Activated T-helper 2 cell treated with anti-CD3 and anti-CD28 coated beads, Interferon-gamma antibody, Interleukin-2, Interleukin-4, amounts not matched to agents 10 μg/mL and 5 μg/mL and 100 μg/mL, durations not matched to agents 14 hours and 24 hours and 36 hours (primary cell): ENCODE measurements at places on chromosomes 12 and 14. TPM values are rescaled to one million over a fixed set of nuclear protein-coding genes. Genes with fewer than 3 reads are reported as not detected.

Gene GALNT9
- not detected in 2 replicates for total RNA-seq

Gene ITPR2
- total RNA-seq, result 49.3 and 49.6 TPM in 2 replicates

Gene TMEM229B
- total RNA-seq, result 0.71 and 0.75 TPM in 2 replicates

Gene RERGL
- total RNA-seq, result not detected in 2 replicates

Gene EIF2S3B
- 0.48 and 0.52 TPM in 2 replicates for total RNA-seq

Gene KCNC2
- total RNA-seq, result not detected in 2 replicates

Gene OTX2
- not detected in 2 replicates for total RNA-seq

Gene MYO1H
- total RNA-seq, result not detected in 2 replicates

Gene NOVA1
- total RNA-seq, result 0.25 TPM in 2 replicates

Gene COL2A1
- 0.14 and 0.27 TPM in 2 replicates for total RNA-seq

DNA sequence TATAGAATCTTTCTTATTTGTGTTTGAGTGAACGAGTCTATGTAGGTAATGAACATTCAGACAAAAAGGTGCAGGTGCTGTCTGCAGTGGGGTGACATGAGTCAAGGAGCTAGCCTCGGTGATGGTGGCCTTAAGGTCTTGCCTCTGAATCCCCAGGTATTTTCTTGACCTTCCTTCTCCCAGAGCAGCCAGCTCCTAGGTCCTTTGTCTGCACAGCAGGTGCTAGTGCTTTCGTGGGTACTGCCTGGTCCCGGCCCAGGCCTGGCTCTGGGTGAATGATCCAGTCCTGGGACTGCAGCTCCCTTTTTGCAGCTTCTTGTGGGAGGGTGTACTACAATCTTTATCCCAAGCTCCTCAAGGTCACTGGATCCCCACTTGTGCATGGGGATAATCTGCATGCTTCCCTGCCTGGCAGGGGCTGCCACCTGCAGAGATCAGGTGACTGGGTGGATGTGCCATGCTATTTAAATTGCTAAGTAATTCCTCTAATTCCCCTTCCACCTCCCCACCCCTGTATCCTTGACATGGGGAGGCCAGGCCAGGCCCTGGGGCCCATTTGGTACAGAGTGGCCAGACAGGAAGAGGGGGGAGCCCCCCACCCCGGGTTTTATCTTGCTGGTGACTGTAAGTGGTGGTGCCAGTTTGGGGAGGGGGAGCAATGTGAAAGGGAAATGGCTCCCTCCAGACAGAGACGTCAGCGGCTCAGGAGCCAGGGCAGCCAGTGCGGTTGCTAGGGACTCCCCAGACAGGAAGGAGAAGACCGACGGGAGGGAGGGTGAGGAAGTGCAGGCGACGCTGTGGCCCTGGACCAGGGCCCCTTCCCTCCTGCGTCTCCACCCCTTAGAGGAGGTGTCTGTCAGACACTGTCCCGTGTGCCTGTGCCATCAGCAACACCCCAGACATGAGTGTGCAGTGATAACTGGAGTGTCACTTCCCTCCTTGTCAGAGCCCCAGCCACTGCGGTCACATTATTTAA, 6.7 kb downstream of the VASH1 start:
- H3K4me3 ChIP-seq, result no peak overlapping the region
- H3K4me1 ChIP-seq, result peaks cover 21% of the 10 kb centered on the region

DNA sequence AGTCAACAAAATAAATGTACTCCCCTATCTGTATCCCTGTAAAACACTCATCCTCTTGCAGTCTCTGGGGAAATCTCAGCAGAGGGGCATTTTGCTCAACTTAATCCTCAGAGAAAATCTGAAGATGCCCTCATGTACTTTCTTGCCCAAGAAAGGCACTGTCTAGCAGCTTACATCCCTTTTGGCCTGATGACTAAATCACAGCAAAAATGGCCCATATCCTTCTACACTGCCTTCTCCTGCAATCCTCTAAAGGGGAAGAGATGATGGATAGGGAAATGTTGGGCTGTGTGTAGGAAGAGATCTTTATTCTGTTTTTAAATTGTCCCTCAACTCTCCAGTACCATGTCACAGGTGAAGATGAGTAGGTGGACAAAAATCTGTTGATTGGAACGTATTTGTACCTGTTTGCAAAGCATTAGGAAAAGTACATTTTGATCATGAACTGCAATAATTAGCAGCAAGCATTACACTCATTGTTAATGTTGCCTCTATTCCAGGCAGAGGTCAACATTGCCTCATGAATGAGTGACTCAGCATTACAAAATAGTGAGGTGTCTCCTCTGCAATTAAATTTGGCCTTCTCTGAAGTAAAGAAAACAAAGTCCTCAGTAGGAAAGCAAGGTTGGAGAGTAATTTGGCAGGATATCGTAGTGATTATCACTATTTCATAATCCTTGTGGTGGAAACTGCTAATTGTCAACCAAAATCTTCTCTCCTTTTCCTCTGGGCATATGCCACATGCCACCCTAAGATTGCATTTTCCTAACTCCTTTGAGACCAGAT, 172.4 kb upstream of the CAND1 start:
- no peaks in the 10 kb centered on the region for H3K4me1 ChIP-seq
- no peak overlapping the region for H3K4me3 ChIP-seq
- DNase-seq, result no peak
- no peaks in the 10 kb centered on the region for H3K27me3 ChIP-seq

DNA sequence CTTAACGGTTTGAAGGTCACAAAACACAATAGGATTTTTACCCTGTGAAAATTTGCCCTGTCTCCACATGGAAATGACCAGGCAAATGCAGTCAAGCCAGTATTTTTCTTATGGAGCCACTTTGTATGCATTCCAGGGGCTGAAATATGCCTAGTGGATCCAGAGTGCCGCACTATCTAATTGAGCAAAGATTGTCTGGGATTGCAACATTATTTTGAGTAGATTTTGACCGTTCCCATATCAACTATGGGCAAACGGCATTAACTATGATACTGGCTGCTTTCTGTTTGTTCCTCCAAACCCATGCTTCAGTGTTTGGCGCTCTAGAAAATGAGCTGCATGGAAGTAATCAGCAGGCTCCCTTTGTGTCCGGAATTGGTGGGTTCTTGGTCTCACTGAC, 223.0 kb downstream of the BTG1 start:
- H3K27me3 ChIP-seq, result no peaks in the 10 kb centered on the region
- H3K4me1 ChIP-seq, result peaks cover 28% of the 10 kb centered on the region
- no peak for DNase-seq
- no peak overlapping the region for H3K4me3 ChIP-seq
- no peaks in the 10 kb centered on the region for H3K36me3 ChIP-seq

- H3K36me3 ChIP-seq, result no peaks in the 10 kb centered on the region
- peaks cover 7% of the 10 kb centered on the region for H3K4me1 ChIP-seq
- no peak overlapping the region for H3K4me3 ChIP-seq
- no peaks in the 10 kb centered on the region for H3K27me3 ChIP-seq
- no peak overlapping the region for H3K27ac ChIP-seq
Observed at GRCh38 chr12:1328391-1328790, 266.0 kb downstream of the FBXL14 start.

GRCh38 chr12:104638851-104639240, 182.1 kb downstream of the CHST11 start:
- H3K36me3 ChIP-seq, result peaks cover 58% of the 10 kb centered on the region
- H3K27me3 ChIP-seq, result no peaks in the 10 kb centered on the region
- H3K27ac ChIP-seq, result peak overlapping the region; percentile 46
- no peak for DNase-seq

GRCh38 chr14:69014829-69015259, 35.7 kb upstream of the ACTN1 start:
- no peak overlapping the region for H3K4me3 ChIP-seq
- peaks cover 8% of the 10 kb centered on the region for H3K27me3 ChIP-seq
- H3K36me3 ChIP-seq, result no peaks in the 10 kb centered on the region
- H3K27ac ChIP-seq, result no peak overlapping the region

GRCh38 chr14:79967001-79967400, 244.3 kb downstream of the DIO2 start:
- H3K4me1 ChIP-seq, result no peaks in the 10 kb centered on the region
- no peak for DNase-seq
- no peak overlapping the region for H3K27ac ChIP-seq
- H3K36me3 ChIP-seq, result no peaks in the 10 kb centered on the region

GRCh38 chr12:109697877-109698468, 15.7 kb upstream of the FAM222A start:
- no peak for DNase-seq
- H3K36me3 ChIP-seq, result no peaks in the 10 kb centered on the region
- H3K4me1 ChIP-seq, result no peaks in the 10 kb centered on the region
- peaks cover 3% of the 10 kb centered on the region for H3K27me3 ChIP-seq

GRCh38 chr12:6547987-6548386, 7.9 kb downstream of the IFFO1 start:
- H3K36me3 ChIP-seq, result peaks cover 50% of the 10 kb centered on the region
- no peak for DNase-seq
- no peak overlapping the region for H3K27ac ChIP-seq
- peaks cover 10% of the 10 kb centered on the region for H3K4me1 ChIP-seq
- no peak overlapping the region for H3K4me3 ChIP-seq
- no peaks in the 10 kb centered on the region for H3K27me3 ChIP-seq

GRCh38 chr12:13173012-13173932, 23.3 kb upstream of the EMP1 start:
- no peak for DNase-seq
- no peak overlapping the region for H3K27ac ChIP-seq
- H3K4me3 ChIP-seq, result no peak overlapping the region
- H3K4me1 ChIP-seq, result peaks cover 17% of the 10 kb centered on the region

DNA sequence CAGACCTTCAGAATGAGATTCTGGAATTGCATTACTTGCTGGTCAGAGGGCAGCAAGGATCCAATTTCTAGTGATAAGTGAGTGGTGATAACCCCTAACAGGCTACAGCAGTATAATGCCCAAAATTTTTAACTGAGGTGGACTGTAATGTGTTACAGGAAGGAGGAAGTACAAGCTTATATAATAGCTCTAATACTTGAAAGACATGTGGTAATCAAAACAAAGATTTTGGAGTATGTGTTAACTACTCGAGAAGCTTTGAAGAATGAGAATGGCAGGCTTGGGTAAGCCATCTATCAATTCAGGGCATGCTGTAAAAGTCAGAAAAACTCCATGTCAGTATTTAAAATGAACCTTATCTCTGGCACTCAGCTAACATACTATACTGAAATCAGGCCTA, 70.5 kb downstream of the ANKS1B start:
- H3K4me3 ChIP-seq, result no peak overlapping the region
- H3K4me1 ChIP-seq, result no peaks in the 10 kb centered on the region
- H3K27ac ChIP-seq, result no peak overlapping the region
- DNase-seq, result no peak
- no peaks in the 10 kb centered on the region for H3K27me3 ChIP-seq
- no peaks in the 10 kb centered on the region for H3K36me3 ChIP-seq

DNA sequence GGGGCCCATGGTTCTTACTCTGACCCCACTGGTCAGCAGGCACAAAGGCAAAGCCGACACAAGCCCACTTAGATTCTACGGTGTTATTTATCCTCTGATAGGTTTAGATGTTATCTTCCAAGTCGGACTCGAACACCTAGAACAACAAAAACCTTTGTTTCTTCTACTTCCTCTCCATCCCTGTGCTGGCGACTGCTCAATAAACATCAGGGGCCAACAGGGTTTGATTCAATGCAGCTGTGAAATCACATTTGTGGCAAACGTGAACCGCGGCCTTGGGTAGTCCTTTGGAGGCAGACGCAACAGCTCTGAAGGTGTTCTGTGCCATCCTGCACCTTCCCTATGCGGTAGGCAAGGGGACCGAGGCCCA, 87.2 kb downstream of the CHGA start:
- DNase-seq, result no peak
- no peaks in the 10 kb centered on the region for H3K27me3 ChIP-seq
- H3K36me3 ChIP-seq, result no peaks in the 10 kb centered on the region
- no peak overlapping the region for H3K27ac ChIP-seq
- peaks cover 11% of the 10 kb centered on the region for H3K4me1 ChIP-seq

DNA sequence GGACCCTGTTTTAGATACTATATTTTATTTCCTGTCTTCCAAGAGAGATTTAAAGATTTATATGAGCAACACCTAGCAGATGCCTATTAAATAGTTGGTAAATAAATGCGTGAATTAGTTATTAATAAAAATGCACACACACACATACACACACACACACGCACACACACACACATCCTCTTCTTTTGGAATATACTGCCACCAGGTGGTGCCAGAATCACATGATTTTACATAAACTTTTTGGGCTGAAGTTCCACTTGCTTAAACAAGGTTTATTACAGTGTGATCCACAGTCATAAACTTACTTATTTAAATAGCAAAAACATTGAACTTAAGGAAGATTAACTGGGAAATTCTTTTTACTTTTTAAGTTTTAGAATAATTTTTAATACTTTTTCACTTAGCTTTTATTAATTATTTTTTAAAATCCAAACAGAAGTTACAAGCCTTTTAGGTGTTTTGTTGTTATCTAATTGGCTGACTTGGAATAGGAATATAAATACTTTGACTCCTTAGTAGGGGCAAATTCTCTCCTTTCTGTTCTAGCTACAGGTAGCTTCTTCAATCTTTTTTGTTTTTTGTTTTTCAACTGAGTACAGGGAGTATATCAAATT, 17.5 kb downstream of the RAD51B start:
- H3K4me1 ChIP-seq, result no peaks in the 10 kb centered on the region
- H3K27ac ChIP-seq, result no peak overlapping the region
- peak; percentile 41 for DNase-seq
- H3K27me3 ChIP-seq, result no peaks in the 10 kb centered on the region

GRCh38 chr12:116539361-116539771, 19.8 kb upstream of the MAP1LC3B2 start:
- H3K27ac ChIP-seq, result no peak overlapping the region
- H3K4me1 ChIP-seq, result peaks cover 36% of the 10 kb centered on the region
- H3K27me3 ChIP-seq, result no peaks in the 10 kb centered on the region
- H3K36me3 ChIP-seq, result no peaks in the 10 kb centered on the region
- H3K4me3 ChIP-seq, result no peak overlapping the region

DNA sequence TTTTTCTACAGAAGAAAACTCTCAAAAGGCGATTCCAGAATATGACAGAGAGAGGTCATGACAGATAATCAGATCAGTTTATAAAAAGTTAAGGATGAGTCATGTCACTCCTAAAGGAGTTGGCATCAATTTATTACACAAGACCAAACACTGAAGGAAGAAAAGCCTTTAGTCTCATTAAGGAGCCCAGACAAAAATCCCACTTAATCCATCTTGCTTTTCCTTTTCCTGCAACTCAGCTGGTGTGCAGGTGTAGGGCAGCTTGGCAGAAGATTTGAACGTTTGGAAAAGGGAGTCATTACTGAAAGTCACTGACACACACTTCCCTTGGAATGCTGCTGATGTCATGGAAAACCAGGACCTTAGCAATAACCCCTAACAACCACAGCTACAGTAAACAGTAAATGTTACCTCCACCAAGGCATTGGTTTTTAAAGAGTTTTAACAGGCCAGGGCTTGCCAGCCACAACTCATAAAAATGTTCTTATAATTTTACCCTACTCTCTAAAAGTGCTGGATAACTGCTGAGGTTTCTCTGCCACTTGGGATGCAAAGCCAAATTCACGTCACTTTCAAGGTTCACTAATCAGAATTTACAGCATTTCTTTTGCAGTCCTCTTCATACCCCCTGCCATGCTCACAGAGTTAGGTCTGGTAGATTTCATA, 320.6 kb downstream of the RAD51B start:
- peaks cover 7% of the 10 kb centered on the region for H3K4me1 ChIP-seq
- no peak for DNase-seq
- H3K27me3 ChIP-seq, result no peaks in the 10 kb centered on the region
- H3K27ac ChIP-seq, result no peak overlapping the region
- no peak overlapping the region for H3K4me3 ChIP-seq

- peak within 1 kb of the TSS; percentile 10 for H3K4me3 ChIP-seq
- H3K36me3 ChIP-seq, result peaks cover 4% of the 10 kb centered on the region
- peaks cover 8% of the 10 kb centered on the region for H3K4me1 ChIP-seq
- DNase-seq, result no peak
Observed at GRCh38 chr12:63150713-63151622, at the start of gene AVPR1A. Gene AVPR1A (minus strand): TSS chr12:63151201. CDS start chr12:63150836, 365 bp downstream.

GRCh38 chr12:93183940-93184671, 193.6 kb upstream of the NUDT4 start:
- H3K36me3 ChIP-seq, result peaks cover 3% of the 10 kb centered on the region
- no peaks in the 10 kb centered on the region for H3K27me3 ChIP-seq
- H3K4me3 ChIP-seq, result no peak overlapping the region
- peak overlapping the region; percentile 75 for H3K27ac ChIP-seq
